AML-193 (cell line): ENCODE measurements at places on chromosomes 4 and X.

DNA sequence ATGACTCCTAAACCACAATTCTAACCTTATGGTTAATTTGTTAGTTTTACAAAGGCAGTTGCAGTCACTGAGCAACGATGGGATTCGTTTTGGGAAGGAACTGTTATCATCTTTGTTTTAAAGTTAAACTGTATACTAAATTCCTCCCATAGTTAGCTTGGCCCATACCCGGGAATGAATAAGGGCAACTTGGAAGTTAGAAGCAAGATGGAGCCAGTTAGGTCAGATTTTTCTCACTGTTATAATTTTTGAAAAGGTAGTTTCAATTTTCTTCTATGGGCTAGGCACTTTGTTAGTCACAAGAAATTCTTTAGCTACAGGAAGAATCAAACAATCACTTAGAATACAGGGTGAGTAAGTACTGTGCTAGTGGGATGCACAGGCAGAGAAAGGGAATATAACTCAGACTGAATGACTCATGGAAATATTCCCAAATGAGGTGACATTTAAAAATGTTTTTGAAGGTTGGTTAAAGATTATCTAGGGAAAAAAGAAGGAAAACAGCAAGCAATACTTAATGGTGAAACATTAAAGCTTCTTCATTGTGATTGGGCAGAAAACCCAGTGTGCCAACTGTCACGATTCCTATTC, 153.6 kb downstream of the MAGEB17 start:
- DNase-seq, result no peak

- DNase-seq, result no peak
Observed at GRCh38 chrX:10433296-10433965, 187.0 kb downstream of the MID1 start.

DNA sequence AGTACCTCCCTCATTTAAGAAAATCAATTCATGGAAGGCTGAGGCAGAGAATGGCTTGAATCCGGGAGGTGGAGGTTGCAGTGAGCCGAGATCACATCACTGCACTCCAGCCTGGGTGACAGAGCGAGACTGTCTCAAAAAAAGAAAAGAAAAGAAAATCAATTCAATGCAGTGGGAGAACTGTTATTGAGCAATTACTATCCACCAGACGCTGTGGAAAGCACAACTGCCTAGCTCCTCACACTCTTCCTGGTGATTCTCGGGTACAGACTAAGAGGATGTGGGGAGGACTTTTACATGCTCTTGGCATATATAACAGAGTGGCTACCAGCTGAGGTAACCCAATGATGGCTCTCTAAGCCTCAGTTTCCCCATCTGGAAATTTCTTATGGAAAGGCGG, 2.7 kb upstream of the TMSB4X start:
- peak; percentile 32 for DNase-seq

GRCh38 chrX:19883878-19884277, 3.5 kb downstream of the SH3KBP1 start:
- no peak for DNase-seq

DNA sequence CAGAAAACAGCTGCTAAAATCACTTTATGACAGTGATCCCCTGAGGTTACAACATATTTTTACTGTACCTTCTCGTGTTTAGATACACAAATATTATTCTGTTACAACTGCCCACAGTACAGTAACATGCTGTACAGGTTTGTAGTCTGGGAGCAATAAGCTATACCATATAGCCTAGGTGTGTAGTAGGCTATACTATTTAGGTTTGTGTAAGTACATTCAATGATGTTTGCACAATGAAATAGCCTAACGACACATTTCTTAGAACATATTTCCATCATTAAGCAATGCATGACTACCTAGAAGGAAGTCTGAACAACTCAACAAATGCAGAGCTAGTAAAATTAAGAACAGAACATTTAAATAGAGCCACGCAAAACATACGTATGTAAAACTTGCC, 112.7 kb downstream of the ZAR1 start:
- no peak for DNase-seq

DNA sequence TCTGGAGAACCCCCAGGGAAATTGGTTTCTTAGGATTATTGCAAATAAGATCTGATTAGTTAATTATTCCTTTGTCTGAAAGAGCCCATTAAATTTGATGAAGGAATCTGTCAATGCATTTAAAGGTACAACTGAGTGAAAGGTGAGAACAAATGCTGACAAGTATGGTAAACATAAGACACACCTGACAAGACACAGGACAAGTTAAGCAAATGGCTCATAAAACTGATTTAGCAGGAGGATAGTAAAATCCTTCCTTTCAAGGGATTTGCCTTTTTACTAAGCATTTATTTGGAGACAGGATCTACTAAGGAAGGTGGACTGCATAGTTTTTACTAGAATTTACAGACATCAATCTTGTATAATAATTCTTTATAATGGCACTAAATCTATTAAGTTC, 553.9 kb downstream of the SPRY1 start:
- no peak for DNase-seq

DNA sequence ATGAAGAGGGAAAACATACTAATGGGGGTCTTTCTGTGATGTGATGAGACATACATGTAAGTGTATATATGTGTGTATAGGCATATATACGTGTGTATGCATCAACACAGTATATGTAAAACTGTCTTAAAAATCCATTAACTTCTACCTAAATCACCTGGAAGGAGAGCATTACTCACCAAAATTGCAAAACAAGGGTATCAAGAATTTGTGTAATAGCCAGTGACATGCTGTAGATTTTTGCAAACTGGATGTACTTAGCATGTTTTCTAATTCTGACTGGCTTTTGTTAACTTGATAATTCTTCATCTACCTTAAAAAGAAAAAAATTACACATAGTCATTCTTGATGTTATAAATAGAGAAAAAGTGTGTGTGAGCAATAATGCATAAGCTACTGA, 104.7 kb downstream of the PRRG1 start:
- no peak for DNase-seq

DNA sequence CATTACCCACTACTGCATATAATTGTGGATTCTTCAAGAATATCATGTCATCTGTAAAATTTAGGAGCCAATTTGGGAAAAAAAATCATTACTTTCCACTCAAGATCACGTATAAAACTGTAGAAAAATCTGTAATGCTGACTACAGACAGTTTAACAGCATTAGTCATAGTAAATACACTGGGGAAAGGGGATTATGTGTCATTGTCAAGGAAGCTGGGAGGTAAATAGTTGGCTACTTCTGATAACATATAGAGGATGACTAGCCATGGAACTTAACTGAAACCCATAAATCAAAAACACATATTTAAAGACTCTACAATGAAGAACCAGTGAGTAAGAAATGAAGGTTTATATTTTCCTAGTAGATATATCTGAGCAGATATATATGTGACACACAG, 1666.4 kb upstream of the IGFBP7 start:
- DNase-seq, result no peak

GRCh38 chrX:15016051-15016450, 142.8 kb downstream of the MOSPD2 start:
- DNase-seq, result no peak

DNA sequence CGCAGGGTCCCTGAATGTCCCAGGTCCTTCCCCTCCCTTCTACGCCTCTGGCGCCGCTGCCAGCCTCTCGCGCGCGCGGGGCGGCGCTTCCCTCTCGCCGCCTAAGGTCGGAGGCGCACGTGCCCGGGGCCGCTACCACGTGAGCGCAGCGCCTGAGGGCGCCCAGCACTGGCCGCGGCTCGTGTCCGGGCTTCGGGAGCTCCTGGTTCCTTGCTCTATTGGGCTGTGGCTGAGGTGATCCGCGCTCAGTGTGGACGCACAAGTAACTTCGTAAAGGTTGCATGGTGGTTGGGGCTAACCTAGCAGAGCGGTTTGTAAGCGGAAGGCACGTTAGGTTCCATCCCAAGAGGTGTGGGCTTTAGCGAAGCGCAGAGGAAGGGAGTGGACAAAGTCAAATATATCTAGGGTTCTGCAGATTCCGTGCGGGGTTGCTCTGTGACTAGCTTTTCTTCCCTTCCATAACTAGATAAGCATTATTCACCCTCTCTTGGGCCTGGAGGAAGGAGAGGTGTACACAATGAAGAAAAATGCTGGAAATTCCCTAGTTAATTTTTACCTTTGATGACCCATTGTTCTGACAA, 1.8 kb downstream of the TLL1 start:
- no peak for DNase-seq

- no peak for DNase-seq
Observed at GRCh38 chrX:1273896-1274295, 5.3 kb downstream of the CSF2RA start.

GRCh38 chrX:18119856-18120255, 100.8 kb downstream of the BEND2 start:
- no peak for DNase-seq

DNA sequence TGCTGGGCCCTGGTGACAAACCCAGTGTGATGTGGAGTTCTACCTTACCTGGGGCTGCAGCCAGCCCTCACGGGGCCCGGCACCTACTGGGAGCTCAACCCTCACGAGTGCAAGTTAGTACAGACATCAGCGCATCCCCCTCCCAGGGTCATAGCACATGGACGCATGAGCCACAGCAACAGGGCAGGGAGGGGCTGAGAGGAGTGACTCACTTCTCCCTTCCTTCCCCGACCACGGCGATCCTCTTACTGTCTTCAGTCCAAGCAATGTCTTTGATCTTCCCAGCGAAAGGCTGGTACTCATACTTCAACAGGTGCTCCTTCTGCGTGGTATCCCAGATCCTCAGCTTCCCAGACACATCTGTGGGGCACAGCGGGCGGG, 17.8 kb downstream of the WDR1 start:
- DNase-seq, result no peak
